AG09319 (cell line): ENCODE measurements at places on chromosomes 13 and 19.

DNA sequence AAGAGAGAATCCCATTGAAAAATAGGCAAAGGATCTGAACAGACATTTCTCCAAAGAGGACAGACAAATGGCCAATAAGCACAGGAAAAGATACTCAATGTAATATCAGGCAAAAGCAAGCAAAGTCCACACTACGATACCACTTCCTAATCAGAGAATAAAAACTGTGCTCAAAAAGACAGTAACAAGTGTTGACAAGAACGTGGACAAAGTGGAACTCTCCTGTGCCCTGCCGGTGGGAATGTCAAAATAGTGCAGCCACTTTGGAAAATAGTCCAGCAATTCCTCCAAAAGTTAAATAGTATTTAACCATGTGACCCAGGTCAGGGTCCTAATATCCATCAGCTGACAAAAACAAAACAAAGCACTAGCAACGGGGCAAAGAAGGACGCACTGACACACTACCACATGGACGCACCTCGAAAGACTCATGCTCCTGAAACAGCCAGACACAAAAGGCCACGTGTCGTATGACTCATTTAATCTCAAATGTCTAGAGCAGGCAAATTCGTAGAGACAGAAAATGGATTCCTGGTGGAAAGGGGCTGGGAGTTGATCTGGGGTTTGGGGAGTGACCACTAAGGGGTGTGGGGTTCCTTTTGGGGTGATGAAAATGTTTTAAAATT is 5.2 kb downstream of the MIER2 start:
- DNase-seq, result no peak

DNA sequence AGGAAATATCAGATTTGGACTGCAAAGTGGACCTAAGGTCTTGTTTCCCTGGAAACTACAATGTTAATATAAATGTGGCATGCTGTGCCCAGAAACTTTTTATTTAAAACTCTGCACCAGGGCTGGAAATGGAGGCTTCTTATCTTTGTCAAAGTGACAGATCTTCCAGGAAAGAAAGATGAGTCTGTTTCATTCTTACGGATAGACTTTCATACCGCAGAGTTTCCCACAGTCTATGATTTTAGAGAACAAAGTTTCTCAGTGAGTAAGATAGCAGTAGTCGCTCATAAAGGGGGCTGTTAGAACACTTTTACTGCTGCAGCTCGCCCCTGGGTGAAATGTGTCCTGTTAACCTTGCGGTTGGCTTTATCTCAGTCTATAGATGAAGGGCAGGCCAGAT is 6.7 kb downstream of the CLEC11A start:
- no peak for DNase-seq

DNA sequence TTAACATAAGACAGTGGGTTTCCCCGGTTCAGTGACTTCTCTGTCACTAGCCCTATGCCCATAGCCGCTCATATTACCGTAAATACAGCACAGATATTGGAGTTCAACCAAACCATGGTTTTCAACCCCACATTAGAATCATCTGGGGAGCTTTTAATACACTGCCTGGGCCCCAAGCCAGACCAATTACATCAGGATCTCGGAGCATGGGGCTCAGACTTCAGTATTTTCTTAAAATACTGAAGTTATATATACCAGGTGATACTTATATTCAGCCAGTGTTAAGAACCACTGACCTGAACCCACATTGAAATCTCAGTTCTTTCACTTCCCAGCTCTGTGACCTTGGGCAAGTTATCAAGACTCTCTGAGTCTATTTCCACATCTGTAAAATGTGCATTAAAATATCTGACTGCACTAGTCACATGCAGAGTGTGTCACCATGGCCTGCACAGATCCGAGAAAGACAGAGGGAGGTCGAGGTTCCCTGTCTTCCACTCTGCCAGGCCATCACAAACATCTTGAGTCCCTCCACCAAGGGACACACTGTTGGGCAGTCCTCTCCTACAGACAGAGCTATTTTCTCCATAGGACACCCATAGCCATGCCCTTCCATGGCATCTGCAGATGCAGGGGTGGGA is 32.2 kb upstream of the IPO5 start:
- DNase-seq, result peak; percentile 49

DNA sequence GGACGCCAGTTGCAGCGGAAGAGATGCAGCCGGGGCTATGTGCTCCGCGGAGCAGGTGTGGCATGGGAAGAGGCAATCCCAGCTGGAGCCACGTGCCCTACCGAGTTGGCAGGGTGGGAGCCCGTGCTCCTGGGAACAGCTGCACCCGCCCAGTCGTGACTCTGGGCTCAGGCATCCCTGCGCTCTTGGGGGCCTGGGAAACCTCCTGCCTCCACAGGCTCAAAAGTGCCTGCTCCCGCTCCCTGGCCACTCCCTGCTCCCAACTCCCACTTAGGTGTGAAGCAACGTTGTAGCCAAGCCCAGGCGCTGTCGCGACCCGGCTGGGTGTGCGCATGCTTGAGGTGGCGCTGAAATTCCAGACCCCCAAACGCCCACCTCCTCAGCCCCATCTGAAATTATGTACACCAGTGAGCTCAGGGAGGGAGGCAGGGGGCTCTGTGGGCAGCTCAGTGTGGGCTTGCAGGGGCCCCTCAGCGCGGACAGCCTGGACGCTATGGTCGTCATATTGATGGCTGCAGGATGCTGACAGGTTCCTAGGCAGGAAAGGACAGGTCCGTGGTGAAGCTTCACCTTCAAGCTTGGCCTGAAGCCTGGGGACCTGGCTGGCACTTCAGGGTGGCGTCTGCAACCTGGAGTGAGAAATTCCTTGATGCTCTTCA is 429.9 kb downstream of the SLITRK1 start:
- DNase-seq, result no peak

GRCh38 chr19:47886010-47886559 is at the start of gene SULT2A1:
TSS of gene SULT2A1 (minus strand) at chr19:47886315. CDS start at chr19:47886257, 58 bp downstream.
- no peak for DNase-seq

DNA sequence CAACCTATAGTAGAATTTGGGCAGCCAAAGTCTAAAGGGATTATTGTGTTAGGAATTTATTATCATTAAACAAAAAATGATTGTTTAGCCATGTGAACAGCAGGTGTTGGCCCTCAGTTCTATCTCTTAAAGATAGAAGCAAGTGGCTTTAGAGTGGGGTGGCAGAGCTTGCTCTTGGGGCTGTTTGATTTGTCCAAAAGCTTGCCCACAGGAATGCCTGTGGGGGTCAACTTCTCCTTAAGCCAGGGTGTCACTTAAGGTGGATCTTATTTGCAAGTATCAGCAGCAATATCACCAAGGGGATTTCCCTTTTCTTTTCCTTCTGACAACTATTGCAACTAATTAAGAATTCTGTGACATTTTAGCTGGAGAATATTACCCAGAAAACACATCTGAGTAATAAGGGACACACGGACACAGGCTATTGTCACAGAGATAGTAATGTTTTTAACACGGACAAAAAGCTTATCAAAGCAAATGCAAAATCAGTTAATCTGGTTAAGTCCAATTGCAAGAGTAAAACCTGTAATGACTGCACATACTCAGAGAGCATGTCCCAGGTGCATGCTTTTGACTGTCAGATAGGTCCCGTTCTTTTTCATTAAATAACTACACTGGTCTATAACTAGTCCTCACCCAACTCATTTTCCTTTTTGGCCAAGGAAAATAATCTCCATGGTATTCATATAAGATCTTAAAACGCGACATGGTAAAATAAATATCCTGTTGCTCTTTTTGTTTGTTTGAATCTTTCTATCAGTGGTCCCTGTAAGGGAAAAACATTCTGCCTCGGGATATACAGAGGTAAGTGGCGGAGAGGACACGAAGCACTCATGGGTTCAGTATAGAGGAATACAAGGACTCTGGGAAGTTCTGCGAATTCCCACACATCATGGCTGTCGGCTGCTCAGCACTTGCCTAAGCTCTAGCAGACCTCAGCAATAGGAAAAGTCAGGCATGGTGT is 172.1 kb upstream of the RFC3 start:
- DNase-seq, result no peak
